NCI-H1417 treated with DMSO at 0.1 percent for 48 hours (cell line): ENCODE measurements at places on chromosomes 3 and 15.

GRCh38 chr3:81726132-81726531 lies 35.3 kb downstream of the GBE1 start:
- no peak for DNase-seq

DNA sequence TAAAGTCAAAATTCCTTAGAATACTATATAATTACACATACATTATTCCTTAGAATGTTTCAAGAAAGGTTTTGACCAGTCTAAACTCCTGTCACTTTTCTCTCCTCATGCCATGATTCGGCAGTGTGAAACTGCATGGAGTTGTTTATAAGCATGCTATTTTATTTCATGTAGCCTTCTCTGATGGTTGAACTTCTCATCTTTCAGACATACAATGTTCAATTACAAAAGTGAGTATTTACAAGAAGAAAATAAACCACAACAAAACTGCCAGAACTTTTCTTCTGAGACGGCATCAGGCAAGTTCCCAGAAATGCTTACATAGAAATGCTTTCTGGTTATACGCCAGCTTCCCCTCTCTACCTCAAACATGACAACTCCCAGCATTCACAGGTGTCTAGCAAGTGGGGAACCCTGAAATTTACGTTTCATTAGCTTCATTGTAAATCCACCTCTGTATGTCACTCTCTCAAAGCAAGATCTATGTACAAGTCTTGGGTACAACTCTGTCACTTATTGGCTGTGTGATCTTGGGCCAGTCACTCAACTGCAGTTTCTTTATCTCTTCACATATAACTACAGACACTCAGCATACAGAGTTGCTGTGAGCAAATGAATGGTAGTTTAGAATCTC lies 42.7 kb downstream of the HDGFL3 start:
- no peak for DNase-seq

DNA sequence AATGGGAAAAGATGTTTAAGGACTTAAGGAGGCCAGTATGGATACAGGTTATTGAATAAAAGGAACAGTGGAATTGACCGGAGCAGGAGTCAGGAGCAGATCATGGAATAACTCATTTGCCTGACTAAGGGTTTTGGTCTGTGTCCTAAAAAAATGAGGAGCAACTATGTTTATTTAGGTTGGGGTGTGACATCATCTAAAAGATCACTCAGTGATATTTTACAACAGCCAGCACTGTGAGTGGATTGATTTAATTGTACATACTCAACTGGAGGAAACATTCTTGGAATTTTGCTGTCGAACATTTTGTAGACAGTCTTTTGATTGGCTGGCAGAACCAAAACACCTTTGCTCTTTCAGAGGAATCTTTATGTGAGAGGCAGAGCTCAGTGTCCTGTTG lies 348.6 kb upstream of the CDIN1 start:
- DNase-seq = no peak

DNA sequence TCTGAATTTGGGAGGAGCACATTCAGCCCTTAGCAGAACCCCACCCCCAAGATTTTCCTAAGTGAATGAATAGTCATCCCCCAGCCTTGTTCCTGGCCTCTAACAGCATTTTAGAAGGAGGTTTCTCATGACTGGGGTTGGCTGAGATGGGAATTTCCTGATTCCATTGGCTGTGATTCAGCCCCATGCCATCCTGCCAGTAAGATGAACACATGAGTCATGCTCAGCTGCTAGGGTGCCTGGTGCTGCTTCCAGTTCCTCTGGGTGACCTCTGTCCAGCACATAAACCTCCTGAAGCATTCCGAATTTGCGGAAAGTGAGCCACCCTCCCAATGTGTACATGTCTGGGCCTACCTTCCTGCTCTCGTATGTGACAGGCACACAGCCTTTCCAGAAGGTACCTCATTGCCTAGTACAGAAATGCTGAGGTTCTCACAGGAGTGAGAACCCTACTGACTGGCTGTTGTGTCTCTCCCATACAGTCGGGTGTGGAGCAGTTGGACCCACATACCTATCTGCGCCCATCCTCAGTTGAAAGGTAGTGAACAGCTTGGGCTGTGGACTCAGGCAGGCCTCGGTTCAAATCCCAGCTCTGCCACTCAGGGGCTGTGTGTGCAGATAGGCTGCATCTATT lies 91.7 kb downstream of the APBA2 start:
- no peak for DNase-seq

DNA sequence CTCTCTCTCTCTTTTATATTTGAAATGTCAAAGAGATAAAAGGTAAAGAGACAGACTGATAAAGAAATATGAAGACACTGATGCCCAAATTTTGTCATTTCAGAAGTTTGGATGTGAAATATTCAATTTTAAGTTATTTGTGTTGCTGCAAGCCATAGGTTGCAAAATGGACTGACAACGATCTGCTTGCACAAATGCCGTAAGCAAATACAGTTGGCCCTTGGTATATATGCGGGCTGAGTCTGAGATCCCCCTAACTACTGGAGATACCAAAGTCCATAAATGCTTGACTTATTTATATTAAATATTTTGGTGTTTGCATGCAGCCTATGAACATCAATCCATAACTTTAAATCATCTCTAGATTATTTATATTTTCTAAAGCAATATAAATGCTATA lies 1459.1 kb upstream of the ALCAM start:
- no peak for DNase-seq

DNA sequence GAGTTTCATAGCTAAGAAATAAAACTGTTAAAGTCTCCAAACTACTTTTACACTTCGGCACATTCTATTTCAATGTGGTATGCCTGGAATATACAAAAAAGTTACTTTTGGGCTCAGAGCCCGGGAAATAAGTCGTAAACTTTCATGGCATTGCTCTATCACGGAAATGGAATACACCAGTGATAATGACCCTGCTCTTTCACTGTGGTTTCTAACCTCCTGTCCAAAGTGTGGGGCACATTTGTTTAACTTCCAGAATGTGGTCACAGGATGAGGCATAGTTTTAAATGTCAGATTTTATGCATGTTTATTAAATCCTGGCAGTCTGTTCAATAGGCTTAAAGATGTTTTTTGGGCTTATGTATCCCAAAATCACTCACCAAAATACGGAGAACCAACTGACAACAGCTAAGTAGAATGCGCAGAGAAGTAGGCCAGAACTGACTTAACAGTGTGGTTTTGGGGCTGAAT lies 5.1 kb downstream of the CXCR6 start:
- DNase-seq = no peak

GRCh38 chr3:141331377-141332318 lies 36.7 kb upstream of the ZBTB38 start:
- no peak for DNase-seq
